ENCODE measurements at places on chromosomes 7 and 10.

DNA sequence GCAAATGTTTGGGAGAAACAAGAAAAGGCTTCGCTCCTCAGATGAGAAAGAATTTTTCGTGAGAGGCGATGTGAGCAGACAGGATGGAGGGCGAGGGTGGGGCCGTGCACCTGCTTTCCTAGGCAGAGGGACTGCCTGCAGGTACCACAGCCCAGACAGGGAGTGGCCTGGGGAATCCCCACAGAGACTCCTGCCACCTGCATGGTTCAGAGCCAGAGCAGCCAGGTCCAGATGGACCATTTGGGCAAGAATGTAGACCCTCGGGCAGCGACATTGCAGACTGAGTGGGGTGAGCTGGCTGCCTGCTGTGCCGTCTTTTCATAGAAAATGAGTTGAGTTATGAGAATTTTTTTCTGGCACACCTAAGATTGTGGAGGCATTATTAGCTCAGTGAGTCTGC is 216.8 kb downstream of the SNX10 start:
- DNase-seq = no peak

- DNase-seq = no peak
Observed at GRCh38 chr10:77075926-77076325, 561.7 kb downstream of the KCNMA1 start.

DNA sequence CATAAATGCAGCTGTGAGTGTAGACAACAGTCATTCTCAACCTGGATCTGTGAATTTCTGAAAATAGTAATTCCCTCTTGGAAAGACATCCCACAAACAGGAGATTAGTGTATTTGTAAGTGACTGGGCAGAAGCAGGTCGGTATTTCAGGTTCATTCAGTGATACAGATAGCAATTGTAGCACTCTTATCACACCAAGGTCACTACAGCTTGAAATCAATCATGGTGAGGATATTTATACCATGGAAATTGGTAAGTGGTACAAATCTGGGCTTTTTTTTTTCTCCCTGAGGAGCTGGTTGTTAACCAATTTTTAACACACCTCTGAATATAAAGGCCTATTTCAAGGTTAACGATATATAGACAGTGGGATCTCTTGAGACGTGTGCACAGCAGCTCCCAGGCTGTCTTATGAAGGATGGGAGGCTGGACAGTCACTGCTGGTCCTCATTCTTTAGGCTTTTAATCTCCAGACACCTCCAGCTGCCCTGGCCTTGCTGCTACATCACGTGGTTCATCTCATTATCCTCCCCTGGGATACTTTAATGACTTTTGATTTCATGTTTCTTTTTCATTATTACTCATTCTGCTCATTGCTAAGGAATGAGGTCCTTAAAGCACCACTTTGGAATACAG is 87.1 kb downstream of the ITGA8 start:
- no peak for DNase-seq

- peak; percentile 49 for DNase-seq
Observed at GRCh38 chr7:75762350-75762917, 9.6 kb downstream of the CCL26 start.

DNA sequence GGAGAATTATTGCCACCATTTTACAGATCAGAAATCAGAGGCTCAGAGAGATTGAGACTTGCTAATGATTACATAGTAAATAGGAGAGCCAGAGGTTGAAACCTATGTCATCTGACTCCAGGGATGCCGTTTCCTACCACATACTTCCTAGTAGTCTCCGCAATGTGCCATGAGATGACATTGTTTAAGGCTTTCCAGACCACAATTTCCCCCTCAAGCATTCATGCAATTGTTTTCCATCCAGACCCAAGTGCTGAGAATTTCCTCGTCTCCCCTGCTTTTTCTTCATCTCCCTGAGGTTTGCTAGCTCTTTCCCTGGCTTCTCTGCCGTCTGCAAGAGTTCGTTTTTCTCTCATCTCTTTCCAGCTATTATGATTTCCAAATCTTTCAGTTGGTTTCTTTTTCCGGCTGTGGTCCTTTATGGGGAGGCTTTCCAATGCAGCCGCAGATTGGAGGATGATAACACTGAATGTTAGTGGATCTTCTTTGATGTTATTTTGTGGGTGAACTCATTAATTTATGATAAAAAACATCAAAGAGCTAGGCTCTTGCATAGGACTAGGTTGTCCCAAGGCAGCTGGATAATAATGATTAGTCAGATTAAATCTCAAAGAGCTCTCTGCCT is 6.9 kb upstream of the GOLGA7B start:
- DNase-seq = no peak

GRCh38 chr7:12601302-12601869 is 30.9 kb downstream of the SCIN start:
- no peak for DNase-seq

- no peak for DNase-seq
Observed at GRCh38 chr10:78513986-78514385, 480.3 kb downstream of the RPS24 start.

- no peak for DNase-seq
Observed at GRCh38 chr10:71754562-71754961, 18.8 kb downstream of the VSIR start.

- DNase-seq = no peak
Observed at GRCh38 chr10:35223016-35223415, 96.4 kb downstream of the CREM start.

GRCh38 chr7:76380623-76380966 is 21.8 kb upstream of the YWHAG start:
- no peak for DNase-seq

DNA sequence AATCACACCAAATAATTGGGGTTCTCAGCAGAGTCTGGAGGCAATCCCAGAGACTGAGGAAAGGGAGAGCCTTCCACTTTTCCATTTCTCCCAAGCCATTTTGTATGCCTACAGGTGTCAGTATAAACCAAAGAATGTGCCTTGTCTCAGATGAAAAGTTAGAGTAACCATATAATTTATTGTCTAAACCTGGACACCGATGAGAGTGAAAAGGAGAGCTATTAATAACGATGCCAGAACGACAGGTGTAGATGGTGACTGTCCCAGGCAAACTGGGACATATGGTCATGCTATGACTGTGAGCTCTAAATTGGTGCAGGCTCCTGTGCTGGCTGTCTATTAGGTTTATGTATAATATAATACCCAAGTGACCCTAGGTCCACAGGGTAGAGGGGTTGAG is 219.6 kb downstream of the ARHGAP12 start:
- DNase-seq = no peak

- peak; percentile 43 for DNase-seq
Observed at GRCh38 chr7:90624225-90624911, 28.2 kb downstream of the CDK14 start.

DNA sequence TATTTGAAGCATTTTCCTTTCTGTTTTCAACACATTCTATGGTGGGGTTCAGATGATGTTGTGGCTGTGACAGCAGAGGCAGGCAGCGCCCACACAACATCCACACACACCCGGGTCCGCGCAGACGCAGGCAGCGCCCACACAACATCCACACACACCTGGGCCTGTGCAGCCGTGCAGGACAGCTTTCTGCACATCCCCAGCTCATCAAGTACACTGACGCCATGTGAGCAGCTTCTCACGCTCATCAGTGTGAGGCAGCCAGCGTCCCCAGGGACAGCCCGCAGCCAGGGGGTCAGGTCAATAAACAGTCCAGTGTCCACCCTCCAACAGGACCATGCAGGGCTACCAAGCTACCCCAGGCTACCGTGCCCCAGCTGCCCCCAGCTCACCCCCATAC is 272.8 kb upstream of the TCERG1L start:
- no peak for DNase-seq

DNA sequence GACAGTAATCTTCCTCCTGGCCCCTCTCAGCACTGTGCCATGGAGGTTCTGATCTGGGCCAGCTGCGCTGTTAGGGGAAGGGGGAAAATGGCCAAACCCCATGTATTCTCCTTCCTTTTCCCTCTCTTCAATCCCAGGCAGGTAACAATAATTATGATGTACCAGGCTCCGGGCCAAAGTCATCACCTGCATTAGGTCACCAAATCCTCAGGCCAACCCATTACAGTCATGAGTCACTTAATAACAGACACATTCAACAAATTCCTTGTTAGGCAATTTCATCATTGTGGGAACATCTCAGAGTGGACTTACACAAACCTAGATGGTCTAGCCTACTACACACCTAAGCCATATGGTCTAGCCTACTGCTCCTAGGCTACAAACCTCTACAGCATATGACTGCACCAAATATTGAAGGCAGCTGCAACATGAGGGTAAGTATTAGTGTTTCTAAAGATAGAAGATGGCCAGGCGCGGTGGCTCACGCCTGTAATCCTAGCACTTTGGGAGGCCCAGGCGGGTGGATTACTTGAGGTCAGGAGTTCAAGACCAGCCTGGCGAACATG is 2.2 kb upstream of the HSPB1 start:
- DNase-seq = no peak

GRCh38 chr7:106326594-106327537 is 42.1 kb upstream of the NAMPT start:
- no peak for DNase-seq

DNA sequence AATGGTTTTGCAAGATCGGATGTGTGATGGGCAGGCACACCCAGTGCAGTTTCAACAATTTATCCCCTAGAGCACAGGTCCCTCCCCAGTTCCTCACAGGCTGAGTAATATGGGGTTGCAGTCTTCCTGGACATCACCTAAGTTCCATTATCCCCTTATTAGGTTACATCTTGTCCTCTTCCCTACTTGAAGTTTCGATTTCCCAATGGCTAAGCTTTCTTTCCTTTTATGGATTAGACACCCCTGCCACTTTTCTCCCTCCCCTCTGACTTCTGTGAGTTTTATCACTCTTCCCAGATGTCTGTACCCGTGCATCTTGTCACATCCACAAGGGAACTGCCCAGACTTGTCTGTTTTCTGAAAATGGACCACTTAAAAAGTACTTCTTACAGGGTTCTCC is 2.4 kb upstream of the NIPSNAP2 start:
- DNase-seq = no peak

DNA sequence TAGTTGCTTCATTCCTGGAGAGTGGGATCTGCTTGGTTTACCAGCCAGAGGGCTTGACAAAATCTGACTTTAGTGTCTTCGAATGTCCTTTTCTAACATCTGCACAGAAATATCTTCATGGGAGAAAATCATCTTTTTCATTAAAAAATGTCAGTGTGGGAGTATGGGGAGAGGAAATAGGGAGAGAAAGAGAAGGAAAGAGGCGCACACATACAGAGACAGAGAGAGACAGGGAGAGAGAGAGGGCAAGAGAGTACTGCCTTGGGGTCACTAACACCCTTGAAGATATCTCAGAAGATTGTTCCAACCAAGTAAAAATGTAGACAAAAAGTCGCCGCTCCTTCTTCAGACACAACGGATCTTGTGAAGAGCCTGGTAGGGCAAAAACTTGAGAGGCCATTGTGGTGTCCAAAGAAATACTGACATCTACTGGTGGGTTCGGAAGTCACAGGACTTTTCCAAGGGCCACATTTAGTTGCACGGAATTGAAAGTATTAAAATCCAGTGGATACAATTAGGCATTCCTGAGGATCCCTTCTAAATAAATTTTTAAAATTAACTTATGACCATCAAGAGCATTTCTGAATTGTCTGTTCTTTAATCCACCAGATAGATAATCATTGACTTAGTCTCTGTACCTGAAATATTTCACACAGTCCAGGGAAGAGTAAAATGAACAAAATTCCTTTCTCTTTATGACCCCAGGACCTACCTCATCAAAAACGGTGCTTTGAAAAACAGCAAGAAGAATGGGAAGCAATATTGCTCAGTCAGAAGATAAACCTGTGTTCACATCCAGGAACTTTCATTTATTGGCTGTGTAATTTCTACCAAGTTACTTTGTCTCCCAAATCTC is 29.7 kb downstream of the VIM start:
- DNase-seq = peak; percentile 59

- DNase-seq = peak; percentile 95
Observed at GRCh38 chr10:102776779-102777456, 33.2 kb downstream of the WBP1L start.

DNA sequence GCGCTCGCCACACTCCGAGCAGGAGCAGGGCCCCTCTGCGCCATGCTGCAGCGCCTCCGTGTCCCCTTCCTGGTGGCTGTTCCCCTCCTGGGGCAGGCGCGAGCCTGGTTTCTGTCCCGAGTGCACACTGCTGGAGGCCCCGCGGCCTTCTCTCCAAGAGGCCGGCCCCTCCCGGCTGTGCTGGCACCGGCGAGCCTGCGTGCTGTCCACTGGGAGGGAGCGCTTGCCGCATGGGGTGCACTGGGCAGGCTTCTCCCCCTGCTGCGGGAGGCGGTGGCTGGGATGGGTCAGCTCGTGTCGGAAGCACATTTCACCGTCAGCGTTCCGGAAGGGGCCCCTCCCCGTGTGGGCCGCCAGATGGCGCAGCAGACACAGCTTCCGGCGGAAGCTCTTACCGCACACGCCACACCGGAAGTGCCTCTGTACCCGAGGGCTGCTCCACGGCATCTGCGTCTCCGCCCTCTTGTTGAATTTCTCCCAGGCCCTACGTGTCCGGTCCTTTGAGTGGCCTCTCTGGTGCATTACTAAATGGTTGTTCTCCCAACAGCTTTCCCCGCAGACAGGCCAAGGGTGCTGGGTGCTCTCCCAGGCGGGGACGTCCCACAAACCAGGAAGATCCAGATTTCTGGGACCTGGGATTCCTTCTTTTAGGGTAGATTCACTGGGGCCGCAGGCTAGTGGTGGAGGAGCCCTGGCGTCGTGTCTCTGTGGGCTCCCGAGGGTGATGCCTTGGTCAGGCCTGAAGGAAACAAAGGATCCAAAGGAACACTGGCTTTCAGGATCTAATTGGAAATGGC is 18.7 kb downstream of the ZNF786 start:
- DNase-seq = no peak

GRCh38 chr10:129949891-129950291 is 14.2 kb downstream of the EBF3 start:
- DNase-seq = no peak

DNA sequence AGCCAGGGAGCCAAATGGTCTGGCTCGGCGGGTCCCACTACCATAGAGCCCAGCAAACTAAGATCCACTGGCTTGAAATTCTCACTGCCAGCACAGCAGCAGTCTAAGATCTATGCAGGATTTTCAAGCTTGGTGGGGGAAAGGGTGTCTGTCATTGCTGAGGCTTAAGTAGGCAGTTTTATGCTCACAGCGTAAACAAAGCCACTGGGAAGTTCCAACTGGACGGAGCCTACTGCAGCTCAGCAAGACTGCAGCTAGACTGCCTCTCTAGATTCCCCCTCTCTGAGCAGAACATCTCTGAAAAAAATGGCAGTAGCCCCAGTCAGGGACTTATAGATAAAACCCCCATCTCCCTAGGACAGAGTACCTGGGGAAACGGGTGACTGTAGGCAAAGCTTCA is 277.6 kb upstream of the PHF14 start:
- no peak for DNase-seq

- no peak for DNase-seq
Observed at GRCh38 chr10:102421757-102422512, 1.3 kb downstream of the FBXL15 start.

DNA sequence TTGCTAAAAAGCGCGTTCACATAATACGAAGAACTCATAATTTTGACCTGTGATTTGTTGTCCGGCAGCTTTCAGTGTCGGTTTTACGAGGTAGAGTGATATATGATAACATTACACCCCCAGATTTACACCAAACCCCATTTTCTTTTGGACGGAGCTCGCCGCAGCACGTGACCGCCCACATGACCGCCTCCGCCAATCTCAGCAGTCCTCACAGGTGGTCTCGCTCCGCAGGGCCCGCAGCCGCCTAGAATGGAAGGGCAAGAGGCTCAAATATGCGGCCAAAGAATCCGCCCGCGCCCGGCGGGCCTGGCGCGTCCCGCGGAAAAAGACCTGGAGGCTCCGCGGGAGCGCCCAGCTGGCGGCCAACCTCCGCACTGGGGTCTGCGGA is at the start of gene HOXA7:
TSS of gene HOXA7 (minus strand) at position 168 of the 391 bp plus-strand sequence. CDS start at position 38, 130 bp downstream.
- DNase-seq = no peak

All from fibroblast of skin of left quadriceps (primary cell).